ENCODE measurements at places on chromosomes 12 and 14.

- no peak for DNase-seq
Measured at GRCh38 chr12:67626156-67626555, 22.4 kb upstream of the DYRK2 start.

GRCh38 chr12:95545731-95546490, 5.4 kb downstream of the USP44 start:
- no peak for DNase-seq

DNA sequence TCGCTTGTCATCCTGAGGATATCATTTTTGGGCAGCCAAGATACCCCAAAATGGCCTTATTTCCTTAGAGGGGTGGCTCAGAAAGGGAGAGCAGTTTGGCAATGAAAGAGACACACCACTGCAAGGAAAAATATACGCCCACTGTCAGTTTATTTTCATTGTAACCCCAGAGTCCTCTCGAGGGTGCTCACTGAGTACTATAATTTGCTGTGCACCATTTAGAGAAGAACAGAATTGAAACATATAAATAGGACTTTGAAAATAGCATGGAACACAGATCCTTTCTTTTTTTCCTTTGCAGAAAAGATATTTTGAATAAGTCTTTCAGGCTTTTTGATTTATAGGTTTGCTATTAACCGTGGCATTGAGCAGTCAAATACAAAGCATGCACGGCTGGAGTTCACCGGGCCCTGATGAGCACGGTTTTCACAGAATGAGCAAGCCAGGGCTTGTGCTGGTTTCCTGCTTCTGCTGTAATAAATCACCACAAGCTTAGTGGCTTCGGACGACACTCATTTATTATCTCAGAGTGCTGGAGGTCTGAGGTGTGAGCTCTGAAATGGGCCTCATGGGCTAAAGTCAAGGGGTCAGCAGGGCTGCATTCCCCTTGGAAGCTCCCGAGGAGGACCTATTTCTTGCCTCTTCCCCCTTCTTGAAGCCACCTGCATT, 152.3 kb downstream of the ZNF664 start:
- peak; percentile 39 for DNase-seq

DNA sequence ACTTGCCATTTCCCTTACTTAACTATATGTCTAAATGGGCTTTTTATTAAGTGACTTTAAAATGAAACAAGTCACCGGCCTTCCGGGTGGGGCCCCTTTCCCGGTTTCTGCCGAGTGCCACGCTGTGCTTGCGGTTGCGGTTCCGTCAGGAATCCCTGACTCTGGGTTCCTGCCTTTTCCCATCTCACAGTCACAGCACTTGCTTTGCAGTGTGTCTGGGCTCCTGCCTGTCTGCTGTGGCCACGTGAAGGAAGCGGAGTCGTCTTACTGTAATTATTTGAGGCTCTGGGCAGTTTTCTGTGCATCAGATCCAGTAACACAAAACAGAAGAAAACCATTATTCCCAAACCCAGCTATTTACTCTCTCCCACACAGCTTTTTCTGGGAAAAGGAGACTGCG, 44.0 kb upstream of the FRMD6 start:
- no peak for DNase-seq

GRCh38 chr12:34298971-34299801, 276.9 kb downstream of the ALG10 start:
- DNase-seq, result no peak

- no peak for DNase-seq
Measured at GRCh38 chr12:43333644-43334043, 218.4 kb downstream of the ADAMTS20 start.

GRCh38 chr14:89792489-89793366, 161.8 kb downstream of the EFCAB11 start:
- no peak for DNase-seq

DNA sequence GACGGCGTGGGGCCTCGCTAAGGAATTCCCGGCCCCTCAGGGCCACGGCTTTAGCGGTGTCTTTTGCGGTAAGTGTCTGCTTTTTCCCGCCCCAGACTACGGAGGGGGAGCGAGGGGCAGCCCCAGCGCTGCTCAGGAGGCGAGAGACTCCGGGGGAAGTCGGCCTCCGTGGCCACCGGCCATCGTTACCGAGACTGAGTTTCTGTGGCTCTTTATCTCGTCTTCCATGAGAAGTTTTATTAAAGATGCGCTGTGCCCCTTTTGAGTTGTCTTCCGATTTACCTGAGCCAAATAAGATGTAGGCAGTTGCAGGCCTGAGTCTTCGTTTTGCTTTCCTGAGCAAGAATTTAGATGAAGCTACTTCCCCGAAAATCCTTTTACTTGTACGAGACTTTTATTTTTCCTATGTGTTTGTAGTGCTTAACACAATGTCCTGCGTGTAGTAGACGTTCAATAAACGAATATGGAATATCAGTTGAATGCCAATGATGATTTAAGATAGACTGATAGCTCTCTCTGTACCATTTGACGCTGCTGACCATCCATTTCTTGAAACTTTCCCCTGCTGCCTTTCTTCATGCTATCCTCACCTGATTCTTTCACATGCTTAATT, 462 bp downstream of the SRP54 start:
- no peak for DNase-seq

- DNase-seq, result no peak
Measured at GRCh38 chr12:105864901-105865300, 273.9 kb downstream of the NUAK1 start.
